HuH-7.5 (cell line): ENCODE measurements at places on chromosomes 5 and 9.

DNA sequence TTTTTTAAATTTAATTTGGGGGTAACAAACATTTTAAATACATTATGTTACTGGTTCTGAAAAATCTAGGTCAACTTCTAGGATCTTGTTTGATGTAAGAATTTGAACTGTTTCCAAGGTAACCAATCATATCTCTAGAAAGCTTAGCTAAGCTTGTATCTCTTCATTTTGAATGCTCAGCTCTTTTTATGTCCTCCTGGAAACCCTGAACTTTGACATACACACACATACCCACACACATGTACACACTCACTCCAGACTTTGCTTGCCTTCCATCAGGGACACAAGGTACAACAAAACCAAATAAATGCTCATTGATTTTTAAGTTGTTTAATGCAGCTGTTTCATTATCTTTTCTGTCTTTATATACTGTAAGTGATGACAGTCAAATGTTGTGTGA lies 178.5 kb downstream of the RAB3C start:
- DNase-seq = no peak

DNA sequence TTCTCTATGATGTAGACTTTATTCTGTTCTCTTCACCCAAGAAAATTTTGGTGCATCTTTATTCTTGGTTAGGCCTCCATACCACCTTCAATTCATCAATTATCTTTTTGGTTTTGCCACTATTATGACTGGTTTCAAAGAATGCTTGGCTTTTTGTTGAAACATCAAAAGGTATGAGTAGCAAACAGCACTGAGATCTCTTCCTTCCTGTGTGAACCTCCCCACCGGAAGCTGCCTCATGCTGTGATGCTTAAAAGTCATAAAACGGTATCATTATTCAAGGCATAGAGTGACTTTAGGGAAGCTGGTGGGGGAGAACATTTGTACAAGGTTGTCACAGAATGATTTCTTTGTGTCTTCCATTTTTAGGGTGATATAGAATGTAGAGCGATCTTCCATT lies 70.6 kb downstream of the IQGAP2 start:
- DNase-seq = no peak

DNA sequence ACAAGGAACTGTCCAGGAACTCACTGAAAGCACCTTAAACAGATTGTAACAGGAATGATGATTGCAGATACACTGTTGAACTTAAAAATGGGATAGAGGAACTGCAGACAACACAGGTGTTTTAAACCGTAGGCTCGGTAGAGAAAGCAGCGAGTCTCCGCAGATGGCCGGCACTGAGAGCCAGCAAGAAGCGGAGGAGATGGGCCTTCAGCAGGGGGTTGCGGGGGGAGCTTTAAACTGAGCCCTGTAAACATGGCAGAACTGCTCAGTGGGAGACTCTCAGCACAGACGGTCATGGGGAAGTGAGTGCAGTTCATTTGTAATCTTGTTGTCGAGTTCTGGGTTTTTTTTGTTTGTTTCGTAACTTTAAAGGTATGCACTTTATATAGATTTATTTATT lies 155.1 kb upstream of the OTULINL start:
- DNase-seq = no peak

DNA sequence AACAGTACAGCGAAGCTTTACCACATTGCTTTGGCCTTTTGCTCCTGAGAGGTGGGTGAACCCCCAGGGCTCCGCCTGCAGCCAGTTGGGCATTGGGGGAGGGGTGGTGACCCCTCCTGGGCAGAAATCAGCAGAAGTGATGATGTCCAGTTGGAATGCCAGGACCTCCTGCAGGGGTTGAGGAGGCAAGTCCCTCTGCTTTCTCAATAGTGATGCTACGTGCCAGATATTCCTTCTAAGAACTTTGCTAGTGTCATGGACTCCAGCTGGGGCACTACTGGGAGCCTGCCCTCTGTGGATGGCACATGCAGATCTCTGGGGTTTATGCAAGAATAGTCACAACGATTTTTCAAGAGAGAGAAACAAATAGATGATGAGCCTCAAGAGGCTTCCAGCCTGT lies 95.6 kb downstream of the NDFIP1 start:
- no peak for DNase-seq

- no peak for DNase-seq
Observed at GRCh38 chr9:136117291-136117915, 1.3 kb downstream of the TMEM250 start.

- DNase-seq = no peak
Observed at GRCh38 chr5:75435096-75435495, 76.3 kb downstream of the CERT1 start.

DNA sequence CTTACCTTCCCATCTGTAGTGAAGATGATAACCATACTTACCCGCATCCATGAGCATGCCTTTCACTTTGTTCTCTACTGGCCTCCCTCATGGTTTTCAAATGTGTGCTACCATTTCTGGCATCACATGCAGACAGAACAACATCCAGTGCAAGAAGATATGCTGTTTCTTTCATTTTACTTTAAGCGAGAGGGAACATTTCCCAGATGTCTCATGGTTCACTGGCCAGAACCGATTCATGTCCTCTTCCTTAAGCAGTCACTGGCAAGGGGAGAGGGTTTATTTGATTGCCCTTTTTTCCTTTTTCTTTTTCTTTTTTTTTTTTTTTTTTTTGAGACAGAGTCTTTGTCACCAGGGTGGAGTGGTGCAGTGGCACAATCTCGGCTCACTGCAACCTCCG lies 37.7 kb downstream of the ARRDC3 start:
- no peak for DNase-seq

GRCh38 chr9:89659891-89660685 lies 55.3 kb downstream of the GADD45G start:
- no peak for DNase-seq

DNA sequence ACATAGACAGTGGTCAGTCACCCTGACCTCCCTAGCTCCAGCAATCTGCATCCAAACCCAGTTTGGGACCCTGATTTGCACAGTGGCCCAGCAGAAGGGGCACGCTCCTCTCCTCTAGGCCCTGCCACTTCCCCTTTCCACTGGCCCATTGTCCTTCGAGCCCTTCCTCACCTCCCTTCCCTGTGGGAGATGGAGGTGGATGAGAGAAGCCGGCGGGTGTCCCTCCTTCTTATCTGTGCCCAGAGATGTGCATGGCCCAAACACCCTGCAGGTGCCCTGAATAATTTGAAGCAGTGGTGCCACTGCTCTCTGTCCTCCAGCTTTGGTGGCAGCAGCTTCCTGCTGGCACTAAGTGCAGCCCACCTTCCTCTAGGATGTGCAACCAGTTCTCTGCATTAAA lies 140.0 kb downstream of the BARX1 start:
- no peak for DNase-seq

GRCh38 chr5:173689737-173690360 lies 73.4 kb upstream of the BOD1 start:
- DNase-seq = no peak

GRCh38 chr5:176996780-176997179 lies 9.8 kb downstream of the UIMC1 start:
- no peak for DNase-seq
